ENCODE measurements at places on chromosomes 6 and 20.

- DNase-seq = no peak
Measured at GRCh38 chr20:58963060-58963584, 17.9 kb upstream of the NELFCD start.

GRCh38 chr6:43724354-43724753, 36.8 kb upstream of the MRPS18A start:
- no peak for DNase-seq

- no peak for DNase-seq
Measured at GRCh38 chr6:12047304-12047703, 35.2 kb downstream of the HIVEP1 start.

- no peak for DNase-seq
Measured at GRCh38 chr6:136738692-136739057, 53.6 kb downstream of the MAP3K5 start.

DNA sequence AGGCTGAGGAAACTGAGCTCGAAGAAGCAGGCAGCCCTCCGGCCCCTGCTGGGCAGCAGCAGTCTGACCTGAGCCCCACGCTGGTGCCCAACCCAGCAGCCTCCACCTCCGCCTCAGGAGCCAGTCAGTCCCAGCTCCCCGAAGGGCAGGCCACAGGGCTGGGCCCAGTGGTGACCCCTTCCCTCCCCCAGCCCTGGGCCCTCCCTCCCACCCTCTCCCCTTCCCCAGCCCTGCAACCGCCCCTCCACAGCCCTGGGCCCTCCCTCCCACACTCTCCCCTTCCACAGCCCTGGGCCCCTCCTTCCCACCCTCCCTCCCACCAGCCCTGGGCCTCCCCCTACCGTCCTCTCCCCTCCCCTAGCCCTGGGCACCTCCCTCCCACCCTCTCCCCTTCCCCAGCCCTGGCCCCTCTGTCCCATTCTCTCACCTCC, 115.0 kb downstream of the TAF4 start:
- DNase-seq = no peak
